K562 (cell line): ENCODE measurements at places on chromosomes 7 and 10.

- no peak for DNase-seq
Measured at GRCh38 chr10:114393482-114393881, 10.8 kb downstream of the AFAP1L2 start.

DNA sequence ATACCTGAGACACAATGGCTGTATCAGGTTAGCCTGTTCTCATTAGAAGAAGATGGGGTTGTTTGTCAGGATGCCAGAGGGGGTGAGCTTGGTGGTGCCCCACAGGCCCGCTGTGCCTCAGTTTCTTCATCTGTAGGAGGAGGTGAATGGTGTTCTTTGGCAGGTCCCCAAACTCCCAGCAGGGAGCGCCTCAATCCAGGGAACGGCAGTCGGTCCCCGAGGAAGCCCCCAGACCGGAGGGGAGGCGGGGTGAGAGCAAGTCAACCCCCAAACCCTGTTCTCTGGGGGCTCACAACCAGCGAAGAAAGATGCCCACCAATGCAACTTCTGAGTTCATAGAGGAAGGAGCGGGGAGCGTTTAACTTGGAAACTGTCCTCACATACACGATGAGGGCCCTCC is 16.0 kb downstream of the C10orf105 start:
- no peak for DNase-seq

DNA sequence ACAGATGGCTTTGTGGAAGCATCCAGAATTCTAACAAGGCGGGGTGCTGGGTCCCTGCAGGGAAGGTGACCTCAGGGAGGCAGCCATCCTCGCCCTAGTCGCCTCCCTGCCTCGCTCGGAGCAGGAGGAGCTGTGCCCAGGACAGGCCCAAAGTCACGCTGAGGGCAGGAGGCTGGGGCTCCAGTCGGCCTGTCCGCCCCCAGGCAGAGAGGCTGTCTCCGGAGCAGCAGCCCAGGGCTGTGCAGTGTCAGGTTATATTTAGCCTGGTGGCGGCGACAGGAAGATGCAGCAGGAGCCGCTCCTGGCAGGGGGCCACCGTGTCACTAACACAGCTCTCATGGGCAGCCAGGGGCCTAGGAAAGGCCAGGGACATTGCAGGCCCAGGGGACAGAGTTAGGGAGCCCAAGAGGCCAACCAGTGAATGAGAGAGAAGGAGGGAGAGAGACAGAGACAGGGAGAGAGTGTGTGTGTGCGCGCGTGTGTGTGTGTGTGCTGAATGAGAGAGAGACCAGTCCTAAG is 13.5 kb downstream of the KCNH2 start:
- peak; percentile 81 for DNase-seq

DNA sequence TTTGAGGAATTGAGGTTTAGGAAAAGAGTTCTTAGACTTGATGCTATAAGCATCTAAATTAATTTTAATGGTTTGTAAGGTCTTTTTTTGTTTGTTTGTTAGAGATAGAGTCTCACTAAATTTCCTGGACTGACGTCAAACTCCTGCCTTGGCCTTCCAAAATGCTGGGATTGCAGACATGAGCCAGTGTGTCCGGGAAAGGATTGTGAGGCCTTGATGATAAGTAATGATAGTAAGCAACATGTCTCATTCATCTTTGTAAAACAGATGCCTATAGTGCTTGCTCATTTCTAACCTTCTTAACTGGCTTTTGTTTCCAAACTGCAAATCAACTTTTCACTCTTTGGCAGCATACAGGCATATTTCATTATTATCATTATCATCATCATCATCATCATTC is 176.0 kb upstream of the KCND2 start:
- no peak for DNase-seq

- no peak for DNase-seq
Measured at GRCh38 chr7:137696376-137696775, 150.4 kb downstream of the DGKI start.

DNA sequence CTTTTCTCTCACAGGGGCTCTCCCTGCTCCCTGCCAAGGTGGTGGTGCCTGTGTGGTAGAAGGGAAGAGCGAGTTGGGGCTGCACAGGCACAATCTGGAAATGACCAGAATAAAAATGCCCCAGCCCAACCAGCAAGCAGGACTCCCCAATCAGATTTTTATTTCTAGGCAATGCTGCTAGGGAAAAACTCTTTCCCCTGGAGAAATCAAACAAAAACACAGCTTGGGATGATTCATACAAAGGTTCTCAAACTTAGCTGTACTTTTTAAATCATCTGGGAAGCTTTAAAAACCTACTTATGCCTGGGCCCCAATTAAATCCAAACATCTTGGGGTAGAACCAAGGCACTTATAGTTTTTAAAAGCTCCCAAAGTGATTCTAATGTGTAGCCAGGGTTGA is 243.2 kb downstream of the HTR7 start:
- DNase-seq: no peak

- no peak for DNase-seq
Measured at GRCh38 chr7:84091318-84091717, 103.3 kb downstream of the SEMA3A start.

DNA sequence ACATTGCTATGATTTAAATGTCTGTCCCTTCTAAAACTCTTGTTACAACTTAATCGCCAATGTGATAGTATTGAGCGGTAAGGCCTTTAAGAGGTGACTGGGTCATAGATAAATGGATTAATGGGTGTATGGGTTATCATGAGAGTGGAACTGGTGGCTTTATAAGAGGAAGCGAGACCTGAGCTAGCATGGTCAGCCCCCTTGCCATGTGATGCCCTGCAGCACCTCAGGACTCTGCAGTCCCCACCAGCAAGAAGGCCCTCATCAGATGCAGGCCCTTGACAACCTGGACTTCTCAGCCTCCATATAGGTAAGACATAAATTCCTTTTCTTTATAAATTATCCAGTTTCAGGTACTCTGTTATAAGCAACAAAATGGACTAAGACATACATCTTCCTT is 15.6 kb downstream of the PARP12 start:
- DNase-seq: no peak

DNA sequence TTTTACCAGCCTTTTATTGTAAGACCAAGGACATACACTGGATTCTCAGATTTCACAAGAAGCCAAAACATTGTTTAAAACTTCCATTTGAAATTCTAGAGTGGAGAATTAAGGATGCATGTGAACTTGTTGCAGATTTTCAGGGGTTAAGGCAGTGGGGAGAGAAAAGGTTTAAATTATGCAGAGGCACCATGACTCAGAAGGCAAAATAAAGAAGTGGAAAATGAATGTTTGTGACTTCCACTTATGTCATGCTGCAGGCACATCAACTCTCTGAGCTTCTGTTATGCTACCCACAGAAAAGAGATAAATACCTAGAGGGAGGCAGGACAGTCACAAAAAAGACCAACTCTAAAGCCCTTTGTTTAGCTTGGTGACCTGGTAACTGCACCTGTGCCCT is 84.4 kb upstream of the BET1 start:
- no peak for DNase-seq
